ENCODE measurements at places on chromosomes 7 and 10.
A peak's percentile ranks its signal among the peaks of the same experiment; 100 is the strongest.

GRCh38 chr7:81672872-81673271, 97.0 kb downstream of the HGF start:
- no peak for DNase-seq

- no peak for DNase-seq
These were observed 226.2 kb downstream of the ZMYND11 start for GRCh38 chr10:361203-362081.

DNA sequence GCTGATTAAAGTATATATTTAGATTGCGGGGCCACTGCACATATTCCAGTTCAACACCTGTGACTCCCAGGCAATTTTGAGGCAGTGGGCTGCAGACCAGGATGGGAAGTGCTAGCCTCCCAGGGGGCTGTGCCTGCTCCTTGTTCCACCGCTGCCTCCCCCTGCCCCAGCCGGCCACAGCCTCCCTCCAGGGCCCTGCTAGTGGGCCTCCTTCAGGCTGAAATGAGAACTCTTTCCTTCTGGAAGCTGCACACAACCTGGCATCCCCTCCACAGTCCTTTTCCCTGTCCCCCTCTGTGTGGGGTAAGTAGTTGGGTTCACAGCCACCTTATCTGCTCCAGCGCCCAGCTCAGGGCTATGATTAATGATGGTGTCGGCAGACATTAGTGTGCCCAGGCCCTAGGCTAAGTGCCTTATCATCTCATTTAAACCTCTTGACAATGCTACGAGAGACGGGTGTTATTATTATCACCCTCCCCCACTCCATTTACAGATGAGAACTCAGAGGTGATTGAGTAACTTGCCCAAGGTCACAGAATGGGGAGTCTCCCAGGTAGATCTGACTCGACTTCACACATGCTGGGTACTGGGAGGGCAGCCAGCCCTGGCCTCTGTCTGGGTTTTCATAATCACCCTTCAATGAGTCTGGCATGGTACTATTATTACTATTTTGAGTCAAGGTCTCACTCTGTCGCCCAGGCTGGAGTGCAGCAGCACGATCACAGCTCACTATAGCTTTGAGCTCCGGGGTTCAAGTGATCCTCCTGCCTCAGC, 10.8 kb upstream of the SFRP5 start:
- DNase-seq = no peak

DNA sequence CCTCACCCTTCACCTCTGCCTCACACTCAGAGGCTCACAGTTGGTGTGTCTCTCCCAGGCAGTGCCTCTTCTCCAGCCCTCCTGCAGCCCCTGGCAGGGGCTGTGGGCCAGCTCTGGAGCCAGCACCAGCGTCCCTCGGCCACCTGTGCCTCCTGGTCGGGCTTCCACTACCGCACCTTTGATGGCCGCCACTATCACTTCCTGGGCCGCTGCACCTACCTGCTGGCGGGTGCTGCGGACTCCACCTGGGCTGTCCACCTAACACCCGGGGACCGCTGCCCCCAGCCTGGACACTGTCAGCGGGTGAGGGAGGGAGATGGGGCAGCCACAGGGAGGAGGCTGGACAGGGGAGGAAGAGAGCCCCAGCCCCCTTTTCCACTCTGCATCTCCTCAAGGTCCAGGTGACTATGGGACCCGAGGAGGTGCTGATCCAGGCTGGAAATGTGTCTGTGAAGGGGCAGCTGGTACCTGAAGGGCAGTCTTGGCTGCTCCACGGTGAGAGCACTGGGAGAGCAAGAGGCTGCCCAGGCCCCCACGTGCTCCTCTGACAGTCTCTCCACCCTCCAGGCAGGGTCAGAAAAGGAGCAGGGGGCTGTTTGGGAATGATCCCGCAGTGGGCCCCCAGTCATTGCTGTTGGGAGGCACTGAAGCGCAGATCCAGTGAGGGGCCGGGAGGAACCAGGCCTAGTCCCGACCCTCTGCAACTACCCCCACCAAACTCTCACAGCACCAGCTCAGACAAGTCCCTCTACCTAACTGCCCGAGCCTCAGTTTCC, 4.4 kb upstream of the ZNF467 start:
- no peak for DNase-seq

DNA sequence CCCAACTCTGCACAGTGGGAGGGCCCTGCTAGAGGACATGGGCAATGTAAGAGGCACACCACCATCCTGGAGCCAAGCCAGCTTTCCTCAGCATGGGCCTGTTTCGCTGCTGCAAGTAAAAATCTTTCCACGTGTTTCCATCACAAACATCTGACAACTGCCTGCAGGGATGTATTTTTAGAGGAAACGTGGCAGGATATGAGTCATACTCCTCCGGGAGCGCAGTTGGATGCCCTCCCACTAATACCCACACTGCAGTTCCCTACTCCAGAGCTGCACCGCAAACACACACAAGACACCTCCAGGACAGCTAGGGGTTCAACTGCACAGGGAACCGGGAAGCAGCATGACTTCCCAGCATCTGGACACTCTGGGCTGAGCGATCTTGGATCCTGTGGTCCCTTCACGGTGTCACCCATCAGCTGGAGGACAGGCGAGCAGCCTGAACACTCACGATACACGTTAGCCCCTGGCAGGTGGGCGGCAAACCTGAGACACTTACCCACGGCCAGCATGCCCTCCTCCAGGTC, 26.1 kb downstream of the PLAC9 start:
- peak; percentile 88 for DNase-seq

DNA sequence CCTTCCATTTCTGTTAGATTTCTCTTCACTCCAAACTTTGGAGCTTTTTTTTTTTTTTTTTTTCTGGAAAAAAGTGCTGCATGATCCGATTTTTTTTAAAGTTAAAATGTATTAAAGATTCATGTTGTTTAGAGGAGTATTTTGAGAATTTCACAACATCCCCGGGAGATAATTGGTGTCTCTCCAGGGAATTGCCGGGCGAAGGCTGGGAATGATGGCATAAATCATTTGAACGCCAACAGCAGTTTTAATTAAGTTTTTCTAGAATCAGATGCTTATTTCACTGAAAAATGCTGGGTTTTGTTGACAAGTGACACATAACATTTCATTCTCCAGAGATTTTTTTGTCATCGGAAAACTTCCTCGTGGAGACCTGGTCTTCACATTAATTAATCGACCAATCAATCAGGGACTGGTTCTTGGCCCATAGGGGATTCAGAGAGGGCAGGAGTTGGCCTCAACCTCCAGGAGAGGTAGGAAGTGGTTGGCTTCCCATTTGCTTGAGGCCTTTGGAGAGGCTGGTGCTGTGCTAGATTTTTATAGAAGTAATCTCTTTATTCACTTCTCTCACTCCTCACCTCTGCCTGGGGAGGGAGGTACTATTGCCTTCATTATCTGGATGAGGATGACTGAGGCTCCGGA, 439.4 kb downstream of the TYW1 start:
- DNase-seq = no peak

DNA sequence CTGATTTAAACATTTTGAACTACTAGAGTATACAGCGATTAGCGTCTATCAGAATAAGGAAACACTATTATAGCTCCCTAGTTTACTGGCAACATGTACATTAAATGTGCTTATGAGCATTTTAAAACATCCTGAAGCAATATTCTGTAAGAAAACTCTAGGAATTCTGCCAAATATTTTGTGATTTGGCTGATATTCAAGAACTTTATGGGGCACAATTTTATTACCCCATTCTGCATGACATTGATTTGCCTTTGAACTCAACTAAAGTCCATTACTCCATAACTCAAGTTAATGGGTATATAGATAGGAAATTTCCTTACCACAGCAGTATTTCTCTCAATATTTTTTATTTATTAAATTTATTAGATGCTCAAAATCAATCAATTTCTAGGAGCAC, 369.9 kb upstream of the KCND2 start:
- DNase-seq = no peak

Data from AG20443 (cell line).